EH (cell line): ENCODE measurements at places on chromosomes 1 and 21.

GRCh38 chr1:107842241-107842640 lies 122.7 kb downstream of the VAV3 start:
- no peak for DNase-seq

GRCh38 chr1:87197641-87198040 lies 131.0 kb upstream of the LMO4 start:
- no peak for DNase-seq

DNA sequence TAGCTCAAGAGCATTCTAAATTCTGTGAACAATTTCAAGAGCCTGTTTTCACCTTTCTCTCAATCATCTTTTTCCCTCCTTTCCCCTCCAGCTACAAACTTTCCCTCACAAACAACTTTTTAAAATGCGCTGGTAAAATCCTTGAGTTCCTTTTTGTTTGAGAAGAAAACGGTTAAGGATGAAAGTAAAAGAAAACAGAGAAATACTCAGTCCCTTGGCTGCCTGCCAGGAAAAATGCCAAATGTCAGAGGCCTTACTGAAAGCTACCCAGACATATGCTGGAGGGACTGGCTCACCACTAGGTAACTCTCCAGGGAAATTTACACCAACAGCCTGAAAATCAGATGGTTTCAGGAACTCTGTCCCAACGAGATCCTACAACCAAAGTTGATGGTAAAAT lies 11.0 kb upstream of the SERBP1 start:
- peak; percentile 59 for DNase-seq

GRCh38 chr1:183164340-183164739 lies 21.7 kb upstream of the LAMC2 start:
- DNase-seq, result peak; percentile 68

DNA sequence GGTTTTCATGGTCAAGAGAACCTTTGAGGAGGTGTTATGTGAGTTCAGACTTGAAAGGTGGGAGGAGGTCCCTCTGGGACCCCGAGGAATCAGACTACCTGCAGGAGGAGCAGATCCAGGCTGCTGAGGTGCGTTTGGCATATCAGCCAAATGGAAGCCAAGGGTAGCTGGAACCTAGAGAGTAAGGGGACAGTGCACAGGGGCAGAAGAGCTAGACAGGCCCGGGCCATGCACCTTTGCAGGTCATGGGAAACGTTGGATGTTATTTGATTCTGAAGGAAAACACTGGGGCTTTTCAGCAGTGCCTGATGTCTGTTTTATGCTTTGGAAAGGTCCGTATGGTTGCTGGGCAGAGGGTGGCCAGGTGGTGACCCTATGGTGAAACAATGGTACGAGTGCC lies 169.2 kb downstream of the PGBD5 start:
- no peak for DNase-seq

DNA sequence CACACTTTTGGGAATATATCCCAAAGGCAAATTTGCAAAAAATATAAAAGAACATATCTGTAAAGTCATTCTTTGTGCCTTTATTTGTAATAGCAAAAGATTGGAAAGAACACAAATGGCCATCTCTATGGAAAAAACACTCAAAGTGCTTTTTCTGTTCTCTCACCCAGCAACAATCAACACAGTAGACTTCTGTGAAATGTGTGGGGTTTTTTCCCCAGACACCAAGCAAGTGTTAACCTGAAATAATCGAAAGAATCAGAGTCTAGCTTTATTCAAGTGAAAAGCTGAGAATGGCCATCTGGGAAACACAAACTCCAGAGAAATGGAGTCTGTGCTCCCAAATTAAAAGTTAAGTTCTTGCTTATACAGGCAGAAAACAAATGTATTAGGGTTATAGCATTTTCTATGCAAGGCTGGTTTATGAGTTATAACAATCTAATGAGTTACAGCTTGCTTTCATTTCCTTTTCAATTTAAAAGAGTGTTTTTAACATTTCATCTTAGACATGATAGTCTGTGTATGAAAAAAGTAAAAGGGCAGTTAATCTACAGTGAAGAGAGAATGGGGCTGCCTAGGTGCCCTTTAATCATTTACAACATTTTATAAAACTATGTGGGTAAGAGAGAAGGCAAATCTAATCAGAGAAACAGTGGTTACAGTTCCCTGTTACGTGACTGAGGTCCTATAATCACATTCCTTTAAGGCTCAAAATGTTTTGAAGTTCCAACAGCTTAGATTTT lies 46.6 kb downstream of the SLC30A7 start:
- DNase-seq, result no peak

- DNase-seq, result peak; percentile 40
Measured at GRCh38 chr21:37532868-37533780, 166.6 kb downstream of the DYRK1A start.

- no peak for DNase-seq
Measured at GRCh38 chr1:177045151-177045550, 119.4 kb downstream of the ASTN1 start.

GRCh38 chr1:33696962-33697361 lies 166.9 kb upstream of the HMGB4 start:
- DNase-seq, result no peak

DNA sequence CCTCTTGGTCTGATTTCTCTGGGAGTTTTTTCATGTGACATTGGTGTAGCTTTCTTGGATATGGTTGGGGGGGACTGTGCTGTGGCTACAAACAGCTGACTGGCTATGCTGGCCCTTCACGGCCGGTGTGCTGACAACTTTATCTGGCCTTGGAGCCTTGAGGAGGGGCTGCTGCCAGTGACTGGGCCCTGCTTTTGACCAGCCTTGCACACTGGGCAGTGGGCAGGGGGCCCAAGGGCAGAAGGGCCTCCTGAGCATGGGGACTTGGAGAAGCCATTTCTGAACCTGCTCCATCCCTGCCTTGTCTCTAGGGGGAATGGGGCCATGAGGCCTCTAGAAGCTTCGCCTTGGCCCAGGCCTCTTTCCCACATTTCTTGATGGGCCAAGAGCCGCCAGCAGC lies 139.6 kb downstream of the CAMTA1 start:
- DNase-seq, result no peak

GRCh38 chr1:37930246-37931101 lies 16.4 kb downstream of the INPP5B start:
- peak; percentile 28 for DNase-seq

DNA sequence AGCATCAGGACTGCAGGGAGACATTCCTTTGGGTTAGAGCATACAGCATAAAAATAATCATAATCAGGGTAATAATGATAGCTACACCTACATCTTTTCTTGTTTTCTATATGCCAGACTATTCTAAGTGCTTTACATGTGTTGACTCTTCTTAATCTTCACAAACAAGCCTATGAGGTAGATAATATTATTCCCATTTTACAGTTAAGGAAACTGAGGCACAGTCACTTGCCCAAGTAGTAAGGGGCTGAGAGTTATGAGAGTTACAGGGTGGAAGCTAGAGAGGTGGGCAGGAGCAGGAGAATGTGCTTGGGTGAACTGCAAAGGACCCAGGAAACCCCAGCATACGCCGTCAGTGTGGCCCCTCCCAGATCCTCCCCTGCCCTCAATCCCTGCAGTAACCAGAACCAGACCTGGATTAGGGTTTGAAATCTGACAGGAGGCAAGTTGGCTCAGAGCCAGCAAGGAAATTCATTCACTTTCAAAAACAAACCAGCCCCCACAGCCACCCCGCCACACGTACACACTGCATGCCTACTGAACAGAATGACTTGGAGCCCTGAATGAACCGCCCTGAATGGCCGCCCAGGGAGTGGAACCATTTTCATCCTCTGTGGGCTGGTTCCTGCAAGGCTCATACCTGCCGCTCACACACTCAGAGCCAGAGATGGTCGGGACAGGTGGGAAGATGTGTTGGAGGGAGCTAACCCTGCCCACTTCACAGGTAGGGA lies 126.1 kb downstream of the TRABD2B start:
- DNase-seq, result no peak

GRCh38 chr1:165073185-165074007 lies 283.1 kb downstream of the LMX1A start:
- peak; percentile 62 for DNase-seq

GRCh38 chr1:189206617-189207016 lies 1271.0 kb downstream of the BRINP3 start:
- DNase-seq, result no peak

GRCh38 chr1:59752556-59753414 lies 62.0 kb upstream of the HOOK1 start:
- no peak for DNase-seq

DNA sequence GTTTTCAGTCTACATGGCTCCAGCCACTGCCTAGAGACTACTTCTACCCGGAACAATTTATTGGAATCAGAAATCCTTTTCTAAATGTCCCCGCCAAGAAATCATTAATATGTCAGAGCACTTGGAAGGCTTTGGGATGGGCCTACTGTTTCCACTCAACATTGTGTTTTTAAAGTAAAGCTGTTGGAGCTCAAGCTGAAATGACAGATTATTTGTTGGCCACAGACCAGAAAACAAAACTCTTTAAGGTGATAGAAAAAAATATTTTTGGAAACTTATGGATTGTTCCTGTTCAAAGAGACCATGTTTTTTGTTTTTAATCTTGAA lies 496 bp downstream of the VPS45 start:
- no peak for DNase-seq

DNA sequence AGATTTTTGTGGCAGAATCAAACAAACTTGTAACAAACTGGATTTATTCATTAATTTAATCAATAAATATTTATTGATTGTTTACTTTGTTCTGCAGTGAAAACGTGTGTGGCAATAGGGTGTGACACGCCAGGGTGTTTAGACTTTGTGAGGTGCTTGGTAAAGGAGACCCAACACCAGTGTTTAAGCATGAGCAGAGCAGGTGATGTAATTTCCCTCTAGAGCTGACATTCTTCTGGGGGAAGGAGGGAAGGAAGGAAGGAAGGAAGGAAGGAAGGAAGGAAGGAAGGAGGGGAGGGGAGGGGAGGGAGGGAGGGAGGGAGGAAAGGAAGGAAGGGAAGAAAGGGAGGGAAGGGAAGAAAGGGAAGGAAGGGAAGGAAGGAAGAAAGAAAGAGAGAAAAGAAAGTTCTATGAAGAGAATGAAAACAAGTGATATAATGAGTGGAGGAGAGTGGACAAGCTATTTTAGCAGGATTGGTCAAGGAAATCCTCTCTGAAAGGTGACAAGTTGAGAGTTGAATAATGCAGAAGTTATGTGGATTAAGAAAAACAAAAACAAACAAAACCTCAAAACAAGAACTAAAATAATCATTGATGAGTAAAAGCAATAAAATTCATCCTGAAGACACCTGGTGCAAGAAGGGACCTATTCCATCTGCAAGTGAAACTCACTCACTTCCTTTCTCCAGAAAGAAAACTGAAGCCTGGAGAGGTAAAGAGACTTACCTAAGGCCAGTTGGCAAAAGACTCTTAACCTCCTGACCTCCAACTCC lies 60.8 kb downstream of the TSEN15 start:
- DNase-seq, result no peak

GRCh38 chr1:163196449-163196787 lies 6.3 kb downstream of the RGS5 start:
- DNase-seq, result no peak

DNA sequence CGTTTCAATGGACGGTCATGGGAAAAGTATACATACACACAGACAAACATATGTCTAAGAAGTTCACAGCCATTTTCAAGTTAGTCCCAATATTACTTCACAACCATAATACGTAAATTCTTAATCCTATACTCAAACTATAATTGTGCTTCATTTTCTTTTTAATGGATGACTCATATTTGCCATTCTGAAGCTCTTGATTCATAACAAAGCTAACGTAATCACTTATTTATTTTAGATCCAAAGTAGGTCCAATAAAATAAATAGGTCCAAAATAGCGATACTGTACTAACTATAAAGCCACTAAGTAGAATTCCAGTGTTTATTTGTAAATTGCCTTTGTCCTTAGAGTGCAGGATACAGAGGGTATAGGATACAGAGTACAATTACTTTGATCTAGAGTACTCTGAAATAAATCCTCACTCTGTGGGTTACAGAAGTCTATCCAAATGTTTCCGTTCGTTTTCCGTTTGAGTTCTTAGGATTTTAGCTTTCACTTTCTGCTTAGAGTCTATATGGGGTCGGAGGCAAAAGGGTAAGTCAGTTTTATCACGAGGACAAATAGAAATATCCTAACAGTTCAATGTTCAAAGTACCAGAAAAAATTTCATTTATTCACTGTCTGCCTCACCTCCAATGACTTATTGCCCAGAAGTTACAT lies 8.8 kb upstream of the C1orf115 start:
- no peak for DNase-seq

GRCh38 chr1:61131716-61132115 lies 49.4 kb downstream of the NFIA start:
- peak; percentile 12 for DNase-seq

DNA sequence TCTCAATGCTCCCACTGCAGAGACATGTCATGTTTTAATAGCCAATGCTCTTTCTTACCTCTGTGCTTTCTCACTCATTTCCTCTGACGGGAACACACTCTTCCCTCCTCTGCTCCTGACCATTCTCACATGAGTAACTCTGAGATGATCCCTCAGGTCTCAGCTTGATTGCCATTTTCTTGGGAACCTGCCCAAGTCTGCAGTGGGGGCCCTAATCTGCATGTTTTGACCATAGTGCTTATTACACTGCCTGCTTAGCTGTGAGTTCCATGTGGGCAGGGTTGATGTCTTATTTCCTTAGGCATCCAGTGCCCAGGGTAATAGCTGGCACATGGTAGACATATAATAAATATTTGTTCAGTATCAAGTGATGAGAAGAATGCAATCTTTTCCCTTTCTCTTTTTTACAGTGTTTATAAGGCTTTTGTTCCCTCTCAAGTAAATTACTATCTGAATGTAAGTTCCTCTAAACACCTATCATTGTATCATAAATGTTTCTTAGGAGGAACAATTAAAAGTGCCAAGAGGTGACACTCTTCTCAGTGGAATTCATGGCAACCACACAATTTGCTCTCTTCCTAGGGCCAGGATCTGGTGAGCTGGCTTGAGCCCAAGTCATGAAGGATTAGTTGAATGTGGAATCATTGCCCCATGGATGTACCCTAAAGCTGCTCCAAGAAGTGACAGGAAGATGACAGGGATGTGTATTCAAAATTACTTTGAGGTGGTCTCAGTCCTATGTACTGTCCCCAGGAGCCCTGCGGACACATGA lies 485.4 kb upstream of the USP24 start:
- DNase-seq, result peak; percentile 83

DNA sequence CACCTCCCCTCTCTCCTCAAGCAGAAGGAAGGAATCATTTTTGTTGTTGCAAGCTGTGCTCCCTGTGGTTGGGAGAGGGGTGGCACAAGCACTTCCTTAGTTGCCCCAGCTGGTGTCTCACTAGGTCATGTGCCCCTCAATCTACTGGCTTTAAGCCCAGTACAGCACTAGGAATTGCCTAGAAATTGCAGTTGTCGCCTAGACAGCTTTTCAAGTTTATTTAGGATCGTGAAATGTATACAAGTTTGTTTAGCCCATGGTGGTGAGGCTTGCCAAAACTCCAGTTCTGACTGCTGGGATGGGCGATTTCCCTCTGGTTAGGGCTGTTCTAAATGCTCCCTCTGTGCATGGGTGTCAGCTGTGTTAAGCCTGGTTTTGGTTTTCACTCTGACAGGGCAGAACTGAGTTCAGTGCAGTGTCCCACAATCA lies 126.8 kb upstream of the ZNF644 start:
- DNase-seq, result no peak

GRCh38 chr1:66433611-66434010 lies 100.3 kb upstream of the SGIP1 start:
- DNase-seq, result no peak
